Caki2 (cell line): ENCODE measurements at places on chromosomes 7 and 10.

DNA sequence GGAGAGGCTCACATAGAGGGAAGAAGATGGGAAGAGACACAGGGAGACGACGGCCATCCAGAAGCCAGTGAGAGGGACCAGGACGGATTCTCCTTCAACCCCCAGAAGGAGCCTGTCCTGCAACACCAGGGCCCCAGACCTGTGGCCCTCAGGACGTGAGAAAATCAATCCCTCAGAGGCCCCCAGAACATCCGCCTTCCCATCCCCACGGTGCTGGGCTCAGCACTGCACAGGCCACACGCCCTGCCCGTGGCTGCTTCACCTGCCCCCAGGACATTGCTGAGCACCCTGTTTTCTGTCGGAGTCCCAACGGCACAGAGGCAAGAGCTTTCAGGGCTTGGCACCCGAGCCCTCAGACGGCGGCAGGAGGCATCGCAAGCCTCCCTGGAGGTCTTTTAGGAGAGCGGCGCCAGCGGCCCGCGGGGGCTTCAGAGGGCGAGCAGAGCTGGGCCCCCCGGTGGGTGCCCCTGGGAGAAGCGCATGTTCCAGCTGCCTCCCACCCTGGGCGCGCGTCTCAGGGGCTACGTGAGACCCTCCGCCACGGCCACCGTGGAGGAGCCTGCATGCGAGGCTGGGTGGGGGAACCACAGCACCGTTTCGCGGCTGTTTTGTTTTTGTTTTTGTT is 42.8 kb downstream of the PDGFA start:
- DNase-seq: no peak

DNA sequence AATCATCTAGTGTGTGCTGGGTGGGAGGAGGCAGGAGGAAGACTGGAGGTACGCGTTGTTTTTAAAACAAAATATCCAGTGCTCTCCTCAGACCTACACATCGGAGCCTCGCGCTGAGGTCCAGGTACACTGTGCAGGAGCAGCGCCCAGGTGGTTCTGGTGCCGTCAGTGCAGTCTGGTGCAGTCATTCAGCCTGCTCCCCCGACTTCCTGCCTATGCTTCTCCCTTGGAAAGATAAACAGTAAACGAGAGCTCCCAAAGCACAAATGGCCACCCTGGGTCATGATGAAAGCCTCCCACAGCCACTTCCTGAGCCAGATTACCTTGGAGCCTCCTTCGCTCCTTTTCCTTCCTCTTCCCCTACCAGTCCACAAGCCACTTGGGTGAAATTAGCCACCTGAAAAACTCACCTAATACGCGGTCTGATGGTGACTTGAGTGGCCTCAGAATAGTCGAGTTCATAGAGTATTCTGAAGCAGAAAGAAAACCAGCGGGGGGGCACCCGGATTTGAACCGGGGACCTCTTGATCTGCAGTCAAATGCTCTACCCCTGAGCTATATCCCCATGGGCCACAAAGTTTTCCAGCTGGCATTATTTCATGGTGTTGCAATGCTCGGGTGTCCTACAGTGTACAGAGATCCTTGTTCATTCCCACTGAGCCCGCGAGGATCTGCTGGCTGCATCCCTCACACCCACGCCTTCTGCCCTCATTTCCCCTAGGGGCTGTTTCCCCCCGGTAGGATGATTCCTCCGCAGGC is 82.5 kb downstream of the ZNF467 start:
- DNase-seq: no peak

DNA sequence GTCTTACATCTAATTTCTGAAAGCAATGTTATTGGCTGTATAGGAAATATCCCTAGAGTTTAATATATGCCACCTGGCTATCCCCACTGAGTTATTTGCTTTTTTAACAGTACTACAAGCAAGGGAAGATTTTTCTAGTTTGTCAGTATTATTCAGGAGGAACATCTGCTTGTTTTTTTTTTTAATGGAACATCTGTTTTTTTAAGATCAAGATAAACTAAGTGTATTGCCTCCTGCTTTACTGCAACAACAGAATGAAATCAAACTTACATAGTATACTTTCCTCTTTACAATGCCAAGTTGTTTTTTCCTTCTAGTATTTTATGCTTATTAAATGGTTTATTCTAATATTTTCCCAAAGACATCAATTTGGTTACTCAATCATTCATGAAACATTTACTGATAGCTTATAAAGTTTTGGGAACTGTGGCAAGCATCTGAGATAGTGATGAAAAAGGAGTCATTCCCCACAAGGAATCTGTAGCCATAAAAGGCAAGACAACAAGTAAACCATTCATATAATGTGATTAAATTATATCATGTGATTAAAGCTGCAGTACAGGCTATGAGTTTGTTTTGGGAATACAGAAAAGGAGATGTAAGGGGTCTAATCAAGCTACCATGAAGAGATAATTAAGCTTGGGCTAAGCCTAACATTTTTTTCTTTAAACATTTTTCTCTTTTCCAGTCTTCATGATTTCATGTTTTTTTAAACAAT is 17.4 kb downstream of the MTPN start:
- no peak for DNase-seq

GRCh38 chr10:67246066-67246555 is 320.3 kb downstream of the LRRTM3 start:
- no peak for DNase-seq

GRCh38 chr10:119233821-119234220 is 26.4 kb downstream of the GRK5 start:
- no peak for DNase-seq

GRCh38 chr7:77651575-77652162 is 44.6 kb upstream of the RSBN1L start:
- peak; percentile 19 for DNase-seq
